ENCODE measurements at places on chromosomes 5 and 9.

DNA sequence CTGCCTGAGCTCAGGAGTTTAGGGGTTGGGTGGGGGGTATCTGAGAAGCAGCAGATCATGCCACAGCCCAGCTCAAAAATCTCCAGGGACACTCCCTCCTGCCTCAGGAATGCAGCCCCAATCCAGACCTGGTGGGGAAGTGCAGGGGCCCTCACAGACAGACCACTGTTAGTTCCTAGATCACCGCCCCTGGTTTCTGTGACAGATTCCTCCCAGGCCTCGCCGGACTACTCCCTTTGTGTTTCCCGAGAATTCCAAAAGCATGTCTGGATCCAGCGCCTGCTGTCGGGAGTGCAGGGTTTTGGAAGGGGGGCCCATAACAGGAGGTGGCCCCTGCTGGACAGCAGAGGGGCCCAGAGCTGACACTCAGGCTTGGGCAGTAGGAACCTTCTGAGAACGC, 74.5 kb downstream of the CTSL start:
- DNase-seq, result no peak

DNA sequence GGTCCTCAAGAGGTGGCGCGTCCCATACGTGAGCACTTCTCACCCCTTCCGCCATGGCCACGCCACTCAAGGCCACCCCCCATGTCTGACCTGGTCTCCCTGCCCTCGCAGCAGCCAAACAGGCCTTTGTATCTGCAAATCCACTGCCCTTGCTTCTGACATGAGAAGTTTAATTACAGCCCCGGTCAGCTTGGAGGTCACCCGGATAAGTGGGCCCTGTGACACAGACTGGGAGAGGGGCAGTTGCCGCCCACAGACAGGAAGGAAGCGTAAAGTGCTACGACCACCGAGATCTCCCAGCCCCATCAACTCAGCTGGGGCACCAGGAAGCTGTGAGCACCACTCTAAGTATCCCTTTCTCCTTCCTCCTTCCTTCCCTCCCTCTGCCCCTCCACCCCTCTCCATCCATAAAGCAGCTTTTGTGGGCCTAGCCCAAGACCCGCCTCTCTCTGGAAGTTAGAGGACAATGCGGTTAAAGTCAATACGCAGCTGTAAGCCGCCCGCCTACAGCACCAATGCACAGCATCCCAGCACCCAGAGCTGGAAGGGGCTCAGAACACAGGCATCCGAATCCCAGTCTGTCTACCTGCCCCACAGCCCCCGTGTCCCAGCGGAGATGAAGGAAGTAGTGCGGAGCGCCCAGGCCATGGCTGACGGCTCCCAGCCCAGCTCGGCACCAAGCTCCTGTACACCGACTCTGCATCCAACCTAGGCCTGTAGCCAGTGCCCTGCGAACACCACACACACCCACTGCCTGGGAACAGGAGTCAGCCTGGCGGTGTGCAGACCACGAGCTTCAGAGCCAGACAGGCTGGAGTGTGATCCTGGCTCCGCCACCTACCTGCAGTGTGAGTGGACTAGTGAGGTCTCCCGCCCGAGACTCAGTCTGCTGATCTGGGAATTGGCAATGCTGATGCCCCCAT, 44.8 kb upstream of the RNF130 start:
- no peak for DNase-seq

DNA sequence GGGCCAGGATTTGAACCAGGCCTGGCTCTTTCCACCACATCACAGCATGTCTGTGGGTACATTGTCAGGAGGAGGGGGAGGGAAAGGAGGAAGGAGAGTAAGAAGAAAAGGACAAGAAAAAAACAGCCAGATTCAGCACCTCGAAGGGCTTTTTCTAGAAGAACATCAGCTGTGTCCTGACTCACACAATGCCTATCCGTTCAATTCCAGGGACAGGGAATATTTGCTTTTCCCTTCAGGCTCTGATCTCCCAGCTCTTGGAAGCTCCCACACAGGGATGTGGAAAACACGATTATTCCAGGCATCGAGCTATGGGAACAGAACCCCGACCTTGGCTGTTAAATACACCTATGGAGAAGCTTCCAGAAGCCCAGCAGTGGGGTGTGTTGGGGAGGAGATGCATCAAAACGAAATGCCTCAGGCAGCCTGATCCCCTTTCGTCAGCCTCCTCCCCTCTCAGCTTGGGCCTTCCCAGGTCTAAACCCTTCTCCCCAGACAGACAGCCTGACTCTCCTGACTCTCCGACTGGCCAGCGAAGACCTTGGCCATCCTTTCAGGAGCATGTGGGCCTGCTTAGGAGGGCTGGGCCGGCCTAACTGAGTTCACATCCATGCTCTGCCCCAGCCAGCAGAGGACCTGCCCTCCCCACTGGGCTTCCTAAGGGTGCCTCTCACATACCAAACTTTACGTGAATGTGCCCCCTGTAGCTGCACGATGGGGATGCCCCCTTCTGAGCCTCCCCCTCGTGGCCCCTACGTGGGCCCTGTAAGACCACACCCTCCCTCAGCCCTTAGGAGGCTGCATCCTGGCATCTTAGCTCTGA, 54.4 kb downstream of the NEURL1B start:
- DNase-seq, result no peak

DNA sequence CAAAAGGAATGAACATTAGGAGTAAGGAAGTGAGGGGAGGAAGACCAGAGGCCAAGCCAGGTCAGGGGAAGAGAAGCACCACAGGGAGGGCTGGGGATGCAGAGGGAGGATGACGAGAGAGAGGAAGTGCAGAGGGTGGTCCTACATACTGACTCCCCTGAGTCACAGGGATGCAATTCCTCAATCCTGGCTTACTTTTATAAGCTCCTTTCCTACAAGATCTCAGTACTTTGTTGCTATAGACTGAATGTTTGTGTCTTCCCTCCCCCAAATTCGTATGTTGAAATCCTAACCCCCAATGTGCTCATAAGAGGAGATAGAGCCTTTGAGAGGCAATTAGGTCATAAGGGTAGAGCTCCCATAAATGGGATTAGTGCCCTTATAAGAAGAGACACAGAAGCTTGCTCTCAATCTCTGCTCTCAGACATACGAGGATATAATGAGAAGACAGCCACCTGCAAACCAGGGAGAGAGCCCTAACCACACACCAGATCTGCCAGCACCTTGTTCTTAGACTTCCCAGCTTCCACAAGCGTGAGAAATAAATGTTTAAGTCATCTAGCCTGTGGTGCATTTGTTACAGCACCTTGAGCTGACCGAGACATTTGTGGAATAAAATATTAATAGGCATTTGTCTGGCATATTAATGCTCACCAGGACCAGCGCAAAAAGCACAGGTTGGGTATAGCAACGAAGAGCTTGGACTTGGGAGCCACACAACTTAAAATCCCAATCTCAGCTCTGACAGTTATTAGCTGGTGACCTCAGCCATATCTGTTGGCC, 33.4 kb downstream of the GCNT4 start:
- no peak for DNase-seq

GRCh38 chr9:106588626-106589025, 274.3 kb upstream of the ZNF462 start:
- DNase-seq, result no peak

- DNase-seq, result no peak
Measured at GRCh38 chr9:111456529-111456928, 27.7 kb downstream of the ECPAS start.
